Breast epithelium (tissue), 4 donors: ENCODE measurements at places on chromosomes 7 and 10. TPM values are rescaled to one million over a fixed set of nuclear protein-coding genes. Genes with fewer than 3 reads are reported as not detected.

DNA sequence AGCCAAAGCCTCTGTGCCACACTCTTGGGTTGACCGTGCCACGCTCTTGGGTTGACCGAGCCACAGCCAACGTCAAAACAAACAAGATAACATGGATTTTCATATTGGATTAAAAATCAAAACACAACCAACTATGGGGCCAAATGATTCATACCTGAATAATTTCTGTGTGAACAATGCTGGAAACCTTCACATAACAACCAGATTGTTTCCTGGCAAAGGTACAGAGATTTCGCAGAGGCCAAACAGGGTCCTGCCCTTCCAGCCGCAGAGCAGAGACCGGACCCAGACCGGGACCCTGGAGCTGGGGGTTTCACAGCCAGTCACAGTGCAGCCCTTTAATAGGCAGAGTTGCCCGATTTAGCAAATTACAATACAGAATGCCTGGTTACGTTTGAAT lies 40.5 kb downstream of the ITIH5 start:
- H3K36me3 ChIP-seq: no peaks in the 10 kb centered on the region
- DNase-seq: no peak
- no peaks in the 10 kb centered on the region for H3K4me1 ChIP-seq
- H3K27ac ChIP-seq: peak overlapping the region; percentile 83

Gene CLDN15
- total RNA-seq: 14.4 TPM

Gene DPYSL4
- total RNA-seq: 2.3 TPM

DNA sequence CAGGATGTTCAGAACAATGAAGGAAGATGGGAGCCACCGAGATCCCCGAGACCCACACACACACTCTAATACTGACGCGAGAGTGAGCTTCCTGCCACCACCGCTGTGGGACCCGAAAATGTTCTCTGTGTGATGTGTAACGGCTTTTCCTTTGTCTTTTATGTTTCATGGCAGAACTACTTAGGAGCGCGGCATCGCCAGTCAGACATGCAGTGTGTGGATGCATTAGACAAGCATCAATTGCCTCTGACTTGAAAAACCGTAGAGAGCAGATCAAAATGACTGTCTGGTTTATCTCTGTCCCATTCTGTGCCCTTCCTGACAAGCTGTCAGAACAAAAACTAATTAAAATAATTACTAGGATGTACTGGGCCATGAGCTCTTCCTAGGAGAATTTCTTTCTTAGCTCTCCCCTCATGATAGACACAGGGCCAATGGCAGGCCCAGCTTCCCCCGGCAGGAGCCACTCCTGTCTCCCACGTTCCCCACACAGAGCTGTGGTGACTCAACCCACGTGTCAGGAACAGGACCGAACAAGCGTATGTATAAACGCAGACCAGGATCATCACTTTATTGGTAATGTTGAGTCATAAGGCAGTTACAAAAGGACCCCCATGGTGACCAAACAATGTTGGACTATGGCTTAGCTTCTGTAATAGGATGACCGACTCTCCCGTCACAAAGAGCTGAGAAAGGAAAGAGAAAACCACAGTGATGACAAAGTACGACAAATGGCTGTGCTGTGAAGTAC lies 705.0 kb downstream of the PARD3 start:
- no peak for DNase-seq
- no peak overlapping the region for H3K27ac ChIP-seq
- H3K4me3 ChIP-seq: no peak overlapping the region
- no peaks in the 10 kb centered on the region for H3K36me3 ChIP-seq
- H3K27me3 ChIP-seq: no peaks in the 10 kb centered on the region

Gene FRG2B
- not detected for total RNA-seq
